ENCODE measurements at places on chromosomes 13 and 19.
A peak's percentile ranks its signal among the peaks of the same experiment; 100 is the strongest.

DNA sequence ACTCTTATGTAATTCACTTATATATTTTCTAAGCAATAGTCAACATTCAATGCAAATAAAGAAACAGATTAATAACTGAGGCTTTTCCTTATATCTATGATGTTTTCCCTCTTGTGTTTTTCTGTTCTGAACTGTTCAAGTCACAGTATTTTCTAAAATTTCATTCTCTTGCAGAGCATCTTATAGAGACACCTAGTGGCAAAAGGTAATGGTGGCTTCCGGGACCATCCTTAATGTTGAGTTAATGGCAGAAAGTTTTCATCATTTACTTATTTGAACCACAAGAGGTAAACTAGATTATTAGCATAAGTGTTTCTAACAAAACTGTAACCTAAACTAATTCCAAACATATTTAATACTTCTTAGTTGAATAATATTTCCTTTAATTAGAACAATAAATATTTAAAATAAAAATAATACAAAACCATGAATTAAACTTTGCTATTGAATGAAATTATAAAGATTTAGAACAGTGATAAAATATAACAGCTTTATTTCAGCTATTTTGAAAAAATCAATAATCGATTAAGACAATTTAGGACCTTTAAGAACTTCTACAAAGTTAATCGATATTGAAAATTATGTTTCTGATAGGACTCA is 1.7 kb upstream of the SLITRK5 start:
- peak; percentile 20 for DNase-seq

DNA sequence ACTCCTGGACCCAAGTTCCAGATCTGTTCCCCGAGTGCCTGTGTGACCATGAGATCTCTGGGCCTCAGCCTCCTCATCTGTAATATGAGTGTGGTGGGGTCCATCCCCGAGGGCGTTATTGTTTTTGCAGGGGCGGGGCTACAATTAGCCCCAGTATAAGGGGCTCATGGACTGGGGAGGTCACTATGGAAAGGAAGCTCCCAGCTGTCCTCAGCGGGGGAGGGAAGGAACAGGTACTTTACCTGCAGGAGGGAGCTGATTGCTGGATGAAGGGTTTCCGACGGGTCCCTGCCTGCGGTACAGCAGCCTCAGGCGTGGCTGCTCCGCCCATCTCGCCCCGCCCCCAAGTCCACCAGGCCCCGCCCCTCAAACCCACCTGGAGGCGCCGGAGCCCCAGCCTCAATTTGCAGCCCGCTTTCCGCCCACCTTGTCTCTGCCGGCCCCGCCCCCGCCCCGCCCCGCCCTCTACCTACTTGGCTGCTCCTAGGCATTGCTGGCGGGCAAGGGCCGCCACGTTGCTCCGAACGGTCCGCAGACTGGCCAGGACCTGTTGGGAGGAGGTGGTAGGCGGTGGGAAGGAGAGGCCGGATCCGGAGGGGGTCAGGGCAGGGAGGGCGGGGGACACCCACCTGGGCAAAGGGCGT is 5.5 kb downstream of the PDE4C start:
- DNase-seq, result no peak

DNA sequence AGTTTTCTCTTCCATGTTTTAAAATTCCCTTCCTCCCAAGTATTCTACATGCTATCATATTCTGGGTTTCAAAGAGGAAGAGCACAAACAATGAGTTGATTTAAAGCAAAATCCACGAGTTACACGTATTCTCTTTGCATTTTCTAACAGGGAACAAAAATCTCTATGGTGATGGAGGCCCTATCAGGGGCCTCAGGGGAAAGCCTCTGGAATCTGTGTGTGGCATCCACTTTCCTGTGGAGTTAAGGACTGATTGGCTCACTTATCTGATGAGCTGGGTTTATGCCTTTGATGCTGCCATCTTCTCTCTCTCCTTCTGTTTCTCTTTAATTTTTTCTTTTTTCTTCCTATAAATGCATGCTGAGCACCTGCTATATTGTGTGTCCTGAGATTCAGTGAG is 14.8 kb downstream of the OLFM4 start:
- DNase-seq, result no peak

- DNase-seq, result no peak
Observed at GRCh38 chr13:60143775-60144174, 20.0 kb downstream of the DIAPH3 start.

DNA sequence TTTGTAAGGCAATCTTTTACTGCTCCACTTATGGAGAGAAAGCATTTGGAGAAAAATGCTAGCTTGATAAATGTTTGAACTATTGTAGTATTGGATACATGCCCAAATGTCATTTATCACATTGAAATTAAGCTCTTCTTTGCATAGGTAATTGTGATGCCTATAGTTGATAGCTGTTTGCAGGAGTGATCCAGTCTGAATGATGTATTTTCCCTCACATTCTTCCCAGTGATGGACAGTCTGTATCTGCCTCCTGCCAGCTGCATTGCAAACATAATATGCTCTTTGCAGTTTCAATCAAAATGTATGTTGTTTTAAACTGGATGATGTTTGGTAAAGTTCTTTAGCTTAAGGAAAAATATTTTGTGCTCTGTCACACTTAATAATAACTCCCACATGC is 89.8 kb downstream of the EDNRB start:
- no peak for DNase-seq
